ENCODE measurements at places on chromosomes 6 and 20.
A peak's percentile ranks its signal among the peaks of the same experiment; 100 is the strongest.

DNA sequence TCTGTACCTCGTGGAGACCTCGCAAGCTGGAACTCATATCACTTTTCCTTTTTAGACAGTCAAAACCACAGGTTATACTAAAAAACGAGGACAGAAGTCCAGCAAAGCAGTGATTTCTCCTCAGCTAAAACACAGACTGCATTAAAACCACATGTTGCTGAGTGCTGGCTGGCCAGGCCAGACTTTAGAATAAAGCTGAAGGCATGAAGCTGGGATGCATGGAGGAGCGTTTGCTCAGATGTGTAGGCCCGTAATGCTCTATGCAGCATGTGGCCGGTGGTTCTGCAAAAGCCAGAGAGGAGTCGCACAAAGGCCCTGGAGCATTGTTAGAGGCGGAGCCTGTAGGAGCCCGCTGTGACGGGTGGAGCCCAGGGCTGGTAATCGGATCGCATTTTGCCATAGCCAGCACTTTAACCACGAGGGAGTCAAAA lies 83.6 kb downstream of the SMOC2 start:
- no peak for DNase-seq

DNA sequence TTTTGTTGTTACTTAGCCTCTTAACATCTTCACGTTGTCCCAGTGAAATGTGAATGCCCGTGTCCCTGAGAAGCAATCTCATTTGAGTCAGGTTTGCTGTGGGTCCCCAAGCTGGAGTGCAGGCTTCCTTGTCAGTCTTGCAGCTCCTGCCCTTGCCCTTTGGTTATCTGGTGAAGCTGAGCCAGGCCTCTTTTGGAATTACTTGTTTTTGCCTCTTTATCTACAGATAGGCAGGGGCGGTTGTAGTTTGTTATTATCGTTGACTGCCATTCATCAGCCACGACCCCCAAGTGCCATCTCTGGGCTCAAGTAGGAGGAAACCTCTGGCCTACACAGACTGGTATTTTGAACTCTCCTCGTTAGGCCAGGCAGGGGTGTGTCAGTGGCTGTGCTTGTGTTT lies 2.2 kb downstream of the TMEM14C start:
- peak; percentile 35 for DNase-seq

DNA sequence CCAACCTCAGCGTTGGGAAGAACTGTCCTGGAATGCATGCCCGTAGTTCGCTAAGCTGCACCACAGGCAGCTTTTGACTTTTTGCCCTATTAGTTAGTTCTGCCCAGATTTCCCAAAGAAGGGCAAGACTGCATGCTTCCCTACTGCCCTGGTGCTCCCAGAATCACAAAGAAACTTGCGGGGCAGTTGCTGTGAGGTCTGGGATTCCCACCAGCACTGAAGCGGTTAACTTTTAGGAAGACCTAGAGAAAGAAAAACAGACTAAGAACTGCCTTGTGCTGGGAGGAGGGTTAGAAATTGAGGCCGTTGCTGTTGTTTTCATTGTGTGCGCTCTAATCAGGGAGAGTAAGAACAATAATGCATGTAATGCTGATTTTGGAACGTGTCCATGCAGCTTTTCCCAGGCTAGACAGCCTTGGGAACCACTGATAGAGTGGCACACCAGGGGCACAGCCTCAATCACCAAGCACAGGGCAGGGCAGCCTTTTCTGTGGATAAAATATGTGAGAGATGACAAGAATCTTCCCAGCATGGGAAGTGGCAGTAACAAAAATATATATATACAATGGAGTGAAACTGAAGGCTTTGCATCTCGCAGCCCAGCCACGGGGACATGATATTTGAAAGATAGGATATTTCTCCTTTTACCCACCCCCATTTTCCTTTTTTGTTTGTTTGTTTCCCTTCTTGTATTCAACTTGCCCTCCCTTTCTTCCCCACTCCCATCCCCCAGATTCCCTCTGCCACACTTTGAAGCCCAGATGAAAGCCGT lies 137.7 kb upstream of the HEY2 start:
- no peak for DNase-seq

DNA sequence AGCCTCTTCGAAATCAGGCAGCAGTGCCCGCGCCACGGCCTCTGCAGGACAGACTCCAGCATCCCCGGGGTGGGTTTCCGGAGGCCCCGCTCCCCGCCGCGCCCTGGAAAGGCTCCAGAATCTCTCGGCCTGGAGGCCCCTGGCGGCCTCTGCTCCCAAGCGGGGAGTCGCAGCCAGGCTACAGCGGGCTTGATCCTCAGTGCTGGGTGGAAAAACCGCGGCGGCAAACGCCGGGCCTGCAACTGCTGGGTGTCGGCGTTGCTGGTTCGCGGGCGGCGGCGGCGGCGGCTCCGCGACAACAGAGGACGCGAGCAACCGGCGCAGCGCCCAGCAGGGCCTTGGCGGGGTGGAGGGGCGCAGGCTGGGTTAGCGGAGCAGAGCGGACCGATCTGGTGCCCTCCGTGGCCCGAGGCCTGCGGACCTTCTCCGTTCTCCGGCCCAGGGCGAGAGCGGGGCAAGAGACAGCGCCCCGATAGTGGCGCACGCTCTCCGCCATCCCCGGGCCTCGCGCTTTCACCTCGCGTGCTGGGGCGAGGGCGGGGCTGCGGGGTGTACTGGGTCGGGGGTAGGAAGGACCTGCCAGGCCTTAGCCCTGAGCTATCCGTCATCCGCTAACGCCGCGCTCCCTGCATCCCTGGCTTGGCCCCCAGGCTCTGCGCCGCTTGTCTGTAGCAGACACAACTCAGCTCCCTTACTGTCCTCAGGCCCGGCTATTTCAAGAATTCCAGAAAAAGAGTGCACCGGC lies 3.4 kb upstream of the ZNF292 start:
- DNase-seq = peak; percentile 58

DNA sequence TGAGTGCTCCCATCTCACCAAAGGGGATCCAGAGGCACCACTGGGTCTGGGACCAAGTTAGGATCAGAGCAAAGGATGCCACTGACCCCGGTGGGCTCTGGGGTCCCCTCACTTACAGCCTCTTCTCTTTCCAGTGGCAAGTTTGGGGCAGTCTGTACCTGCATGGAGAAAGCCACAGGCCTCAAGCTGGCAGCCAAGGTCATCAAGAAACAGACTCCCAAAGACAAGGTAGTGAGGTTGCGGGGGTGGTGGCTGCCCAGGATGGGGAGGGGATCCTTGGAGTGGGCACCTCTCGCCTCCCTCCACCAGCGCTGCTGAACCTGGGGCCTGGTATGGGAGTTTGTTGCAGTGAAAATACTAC lies 4.9 kb downstream of the MYLK2 start:
- no peak for DNase-seq

DNA sequence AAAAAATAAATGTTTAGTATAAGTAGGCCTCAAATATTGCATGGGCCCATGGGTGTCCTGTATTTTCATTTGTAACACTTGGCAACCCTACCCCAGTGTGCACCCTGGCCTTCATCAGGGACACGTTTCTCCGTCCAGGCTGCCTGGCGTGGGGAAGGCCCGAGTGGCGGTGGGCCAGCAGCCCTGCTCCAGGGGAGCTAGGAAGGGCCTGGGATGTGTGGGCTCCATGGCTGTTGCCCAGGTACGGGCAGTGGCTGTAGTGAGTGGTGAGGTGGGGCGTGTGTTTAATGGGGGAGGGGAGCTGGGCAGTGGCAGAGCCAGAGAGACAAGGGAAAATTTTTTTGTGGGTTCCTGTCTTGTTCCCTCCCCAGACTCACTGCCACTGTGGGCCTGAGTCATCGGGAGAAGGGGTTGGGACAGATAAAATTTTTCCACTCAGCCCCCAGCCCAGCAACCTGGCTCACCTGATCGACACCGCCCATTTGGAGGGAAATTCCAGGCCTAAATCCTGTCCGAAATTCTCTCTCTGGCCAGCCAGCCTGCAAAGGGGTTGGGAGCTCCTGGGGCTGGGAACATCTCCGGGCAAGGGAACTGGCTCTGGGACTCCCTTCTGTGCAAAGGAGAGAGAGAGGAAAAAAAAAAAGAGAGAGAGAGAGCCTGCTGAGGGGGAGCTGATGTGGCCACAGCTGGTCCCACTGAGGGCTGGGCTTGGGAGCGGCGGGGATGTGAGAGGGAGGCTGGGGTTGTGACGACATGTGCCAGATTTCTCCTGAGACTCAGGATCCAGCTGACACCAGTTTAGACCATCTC lies 32.5 kb upstream of the VEGFA start:
- peak; percentile 68 for DNase-seq

DNA sequence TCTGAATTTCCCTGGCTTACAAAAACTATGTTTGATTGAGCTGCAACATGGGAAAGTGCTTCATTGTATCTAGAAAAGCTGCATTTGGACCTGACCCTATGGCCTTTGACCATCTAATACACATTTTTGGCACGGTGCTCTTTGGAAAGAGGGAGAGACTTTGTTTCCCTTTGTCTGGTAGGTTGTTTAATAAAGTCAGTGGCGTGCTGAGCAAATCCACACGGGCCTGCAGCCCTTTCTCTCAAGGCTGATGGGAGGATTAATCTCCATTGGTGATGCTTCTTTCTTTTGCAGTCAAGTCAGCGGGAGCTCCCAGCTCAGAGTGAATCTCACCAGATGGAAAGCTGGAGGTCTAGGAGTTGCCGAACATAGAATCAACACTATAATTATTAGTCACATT lies 314.7 kb upstream of the CNR1 start:
- DNase-seq = no peak

DNA sequence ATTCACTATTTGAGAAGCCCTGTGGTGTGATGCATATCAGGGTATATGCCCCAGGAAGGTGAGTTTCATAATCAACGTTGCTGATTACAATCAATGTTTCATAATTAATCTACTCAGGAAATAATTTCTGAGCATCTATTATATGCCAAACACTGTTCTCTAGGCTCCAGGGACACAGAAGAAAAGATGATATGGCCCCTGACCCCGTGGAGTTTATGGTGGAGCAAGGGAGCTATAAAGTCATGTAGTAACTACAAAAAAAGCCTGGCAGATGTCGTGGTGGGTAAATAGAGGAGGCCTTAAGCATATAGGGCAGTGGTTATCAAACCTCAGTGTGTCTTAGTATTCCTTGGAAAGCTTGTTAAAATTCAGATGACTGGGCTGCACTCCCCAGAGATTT lies 40.1 kb upstream of the BCAS1 start:
- no peak for DNase-seq

- no peak for DNase-seq
Observed at GRCh38 chr6:154938221-154938580, 56.9 kb upstream of the TIAM2 start.

- DNase-seq = no peak
Observed at GRCh38 chr20:51643390-51643789, 100.9 kb upstream of the NFATC2 start.

- peak; percentile 47 for DNase-seq
Observed at GRCh38 chr20:31669876-31670275, 32.2 kb downstream of the COX4I2 start.

DNA sequence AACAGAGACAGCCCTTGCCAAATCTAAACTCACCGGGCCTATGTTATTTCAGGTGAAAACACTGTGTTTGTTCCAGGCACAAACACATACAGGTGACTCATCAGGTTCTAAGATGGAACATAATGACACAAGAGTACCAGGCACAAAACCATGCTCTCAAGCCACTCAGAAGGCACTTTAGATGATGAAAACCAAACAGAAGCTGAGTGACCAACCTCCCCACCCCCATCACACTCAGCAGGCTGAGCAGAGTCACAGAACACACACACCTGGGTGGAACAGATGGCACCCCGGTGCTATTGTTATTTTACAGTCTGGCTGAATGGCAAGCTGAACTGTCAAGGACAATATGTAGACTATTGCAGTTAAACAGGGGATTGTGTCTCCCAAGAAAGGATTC lies 20.6 kb upstream of the NKX2-2 start:
- DNase-seq = no peak

- no peak for DNase-seq
Observed at GRCh38 chr6:163355426-163355991, 59.0 kb upstream of the QKI start.

DNA sequence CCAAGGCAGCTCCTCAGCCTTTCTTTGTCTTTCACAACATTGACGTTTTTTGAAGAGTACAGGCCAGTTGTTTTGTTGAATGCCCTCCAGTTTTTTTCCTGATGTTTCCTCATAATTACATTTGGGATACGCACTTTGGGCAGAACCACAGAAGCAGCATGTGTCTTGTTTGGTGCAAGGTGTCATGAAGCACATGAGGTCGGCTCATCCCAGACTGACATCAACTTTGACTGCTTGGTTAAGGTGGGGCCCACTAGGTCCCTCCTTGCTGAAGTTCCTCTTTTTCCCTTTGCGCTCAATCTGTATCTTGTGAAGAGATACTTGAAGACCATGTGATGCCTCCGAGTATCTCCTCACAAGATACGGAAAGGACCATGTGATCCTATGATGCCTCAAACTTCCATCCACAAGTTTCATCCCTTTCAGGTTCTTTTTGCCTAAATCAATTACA lies 10.5 kb downstream of the SNAI1 start:
- no peak for DNase-seq

GRCh38 chr6:157510323-157511188 lies 129.6 kb downstream of the ZDHHC14 start:
- DNase-seq = no peak

DNA sequence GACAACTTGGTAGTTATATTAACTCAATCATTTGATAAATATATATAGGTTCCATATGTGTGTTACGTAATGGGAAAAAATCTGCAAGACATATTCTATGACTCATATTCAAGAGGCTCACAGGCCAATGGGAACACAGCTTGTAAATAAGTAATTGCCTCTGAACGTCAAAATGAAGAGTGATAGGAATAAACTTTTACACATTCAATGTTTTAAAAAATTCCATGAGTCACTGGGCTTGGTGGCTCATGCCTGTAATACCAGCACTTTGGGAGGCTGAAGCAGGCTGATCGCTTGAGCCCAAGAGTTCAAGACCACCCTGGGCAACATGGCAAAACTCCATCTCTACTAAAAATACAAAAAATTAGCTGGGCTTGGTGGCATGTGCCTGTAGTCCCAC lies 209.4 kb upstream of the MCHR2 start:
- DNase-seq = no peak

GRCh38 chr6:43267619-43268354 lies 24.5 kb downstream of the TTBK1 start:
- peak; percentile 52 for DNase-seq

- DNase-seq = peak; percentile 69
Observed at GRCh38 chr6:112253841-112254816, at the start of gene LAMA4. TSS of gene LAMA4 (minus strand) at chr6:112254567. CDS start at chr6:112254150, 417 bp downstream.

DNA sequence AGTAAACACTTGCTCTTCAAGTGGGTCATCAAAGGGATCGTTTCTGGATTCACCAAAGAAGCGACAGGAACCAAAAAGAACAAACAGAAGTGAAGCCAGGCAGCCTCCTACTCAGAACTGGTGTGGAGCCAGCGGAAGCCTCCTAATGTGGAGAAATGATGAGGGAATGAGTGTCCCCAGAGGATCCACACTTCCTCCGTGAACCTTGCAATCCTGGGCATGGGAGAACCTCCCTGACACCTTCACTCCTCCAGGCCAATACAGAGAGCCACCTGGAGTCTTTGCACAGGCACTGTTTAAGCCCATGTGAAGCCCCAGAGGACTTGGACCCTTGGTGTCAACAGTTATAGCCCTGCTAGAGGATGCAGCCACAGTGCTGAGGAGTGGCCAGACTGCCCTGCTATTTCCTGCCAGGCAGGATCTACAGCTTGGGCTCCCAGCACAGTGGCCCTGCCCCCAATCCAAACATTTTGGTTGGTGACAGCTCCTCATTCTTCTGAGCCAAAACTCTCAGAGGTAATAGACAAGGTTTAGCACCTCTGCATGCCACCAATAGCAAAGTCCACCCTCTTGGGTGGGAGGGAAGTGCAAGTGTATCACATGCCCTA lies 23.2 kb upstream of the SERINC1 start:
- DNase-seq = no peak

All from cardiac muscle cell (in vitro differentiated cells and primary cell).